ENCODE measurements at places on chromosomes 13 and 19. TPM values are rescaled to one million over a fixed set of nuclear protein-coding genes. Genes with fewer than 3 reads are reported as not detected.

GRCh38 chr19:16376649-16377048, 52.0 kb downstream of the KLF2 start:
- peaks cover 33% of the 10 kb centered on the region for H3K36me3 ChIP-seq
- peak; percentile 78 for DNase-seq
- peaks cover 66% of the 10 kb centered on the region for H3K4me1 ChIP-seq

The ZNF382 gene
- total RNA-seq, result 13.2 TPM

The KLC3 gene
- not detected for total RNA-seq

DNA sequence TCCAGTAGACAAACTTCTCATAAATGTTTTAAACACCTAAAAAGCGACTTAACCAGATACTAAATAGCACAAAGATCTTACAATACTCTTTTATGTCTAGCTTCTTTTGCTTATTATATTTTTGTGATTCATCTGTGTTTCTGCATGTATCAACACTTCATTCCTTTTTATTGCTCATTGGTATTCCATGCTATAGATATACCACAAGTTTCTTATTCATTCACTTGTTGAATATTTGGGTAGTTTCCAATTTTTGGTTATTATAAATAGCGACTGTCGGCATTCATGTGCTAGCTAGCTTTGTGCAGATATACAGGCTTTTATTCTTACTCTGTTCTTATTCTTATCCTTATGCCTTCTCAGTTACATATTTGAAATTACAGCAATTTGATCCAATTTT, 50.0 kb upstream of the RGCC start:
- no peak overlapping the region for H3K27ac ChIP-seq
- H3K4me1 ChIP-seq, result no peaks in the 10 kb centered on the region
- peaks cover 11% of the 10 kb centered on the region for H3K27me3 ChIP-seq
- DNase-seq, result no peak
- no peaks in the 10 kb centered on the region for H3K36me3 ChIP-seq

DNA sequence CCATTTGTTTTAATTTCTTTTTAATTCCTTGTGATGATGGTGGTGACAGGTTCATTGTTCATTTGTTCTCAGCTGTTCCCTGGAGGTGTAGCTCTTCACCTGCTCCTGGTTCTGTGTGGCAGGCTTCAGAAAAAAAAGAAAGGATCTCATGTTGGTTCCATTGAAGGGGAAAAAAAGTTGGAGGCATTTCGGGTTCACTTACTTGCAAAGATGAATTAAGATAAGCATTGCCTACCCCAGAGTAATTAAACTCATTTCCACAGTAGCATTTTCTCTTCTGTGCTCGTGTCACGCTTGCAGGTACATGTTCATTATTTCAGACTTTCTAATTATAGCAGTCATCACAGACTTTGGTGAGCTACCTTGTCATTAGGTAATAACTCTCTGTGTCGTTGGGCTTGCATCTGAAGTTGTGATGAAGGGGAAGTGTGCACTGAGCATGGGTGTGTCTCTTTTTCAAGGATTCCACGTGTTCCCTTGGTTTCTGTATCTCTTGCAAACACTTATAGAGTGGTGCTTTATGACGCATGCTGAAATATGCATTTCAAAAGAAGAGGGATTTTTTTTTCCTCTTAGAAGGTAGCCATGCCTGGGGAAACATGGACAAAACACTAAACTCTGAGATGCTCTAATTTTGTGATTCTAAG, 69.1 kb downstream of the MTUS2 start:
- no peak overlapping the region for H3K4me3 ChIP-seq
- H3K4me1 ChIP-seq, result no peaks in the 10 kb centered on the region
- H3K27me3 ChIP-seq, result no peaks in the 10 kb centered on the region
